Activated CD4-positive, alpha-beta T cell treated with anti-CD3 and anti-CD28 coated beads, Interleukin-2, amount 10 ng/mL, durations not matched to agents 7 days and 5 days (primary cell): ENCODE measurements at places on chromosomes 13 and 19.

- no peak for DNase-seq
Observed at GRCh38 chr13:93865235-93865634, 614.2 kb downstream of the DCT start.

DNA sequence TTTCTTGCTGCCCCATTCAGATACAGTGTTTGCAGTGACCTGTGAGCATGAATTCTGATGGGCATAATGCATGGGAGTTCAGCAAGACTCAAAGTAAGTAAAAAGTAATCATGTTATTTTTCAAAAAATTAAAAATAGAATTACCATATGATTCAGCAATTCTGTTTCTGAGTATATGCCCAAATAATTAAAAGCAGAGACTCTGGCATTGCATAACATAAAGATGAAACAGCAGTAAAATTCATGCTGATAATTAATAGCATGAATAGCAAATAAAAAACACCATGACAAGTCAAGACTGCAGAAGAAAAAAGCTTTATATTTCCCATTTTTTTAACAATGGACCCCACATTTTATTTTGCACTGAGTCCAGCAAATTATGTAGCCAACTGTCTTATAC is 21.3 kb downstream of the RNF6 start:
- no peak for DNase-seq

- peak; percentile 22 for DNase-seq
Observed at GRCh38 chr13:92187378-92187989, 789.1 kb downstream of the GPC5 start.

DNA sequence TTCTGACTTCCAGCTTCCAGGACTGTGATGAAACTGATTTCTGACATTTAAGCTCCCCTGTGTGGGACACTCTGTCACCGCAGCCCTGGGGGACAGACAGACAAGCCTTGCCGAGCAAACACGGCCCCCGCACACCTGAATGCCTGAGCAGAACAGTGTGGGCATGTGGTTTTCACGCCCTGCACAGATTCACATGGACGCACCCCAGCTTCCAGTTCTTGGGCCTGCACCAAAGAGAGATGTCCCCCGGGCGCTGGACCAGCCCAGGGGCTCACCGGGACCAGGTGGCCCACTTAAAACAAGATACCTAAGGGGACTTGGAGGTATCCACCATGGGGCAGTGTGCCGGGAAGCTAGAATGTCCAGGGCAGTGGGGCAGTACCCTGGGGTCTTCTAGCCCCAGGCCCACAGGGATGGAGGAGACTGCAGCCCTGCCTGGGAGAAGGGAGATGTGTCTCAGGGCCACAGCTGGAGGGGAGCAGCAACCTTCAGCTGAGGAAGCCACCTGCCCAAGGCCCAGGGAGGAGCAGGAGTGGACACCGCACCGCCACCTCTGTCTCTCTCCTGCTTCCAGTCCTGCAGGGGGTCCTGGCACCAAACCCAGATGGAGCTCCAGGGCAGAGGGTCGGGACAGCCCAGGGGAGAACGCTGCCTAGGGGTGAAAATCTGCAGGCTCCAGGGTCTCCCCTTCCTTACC is 50.5 kb downstream of the SOX1 start:
- no peak for DNase-seq

DNA sequence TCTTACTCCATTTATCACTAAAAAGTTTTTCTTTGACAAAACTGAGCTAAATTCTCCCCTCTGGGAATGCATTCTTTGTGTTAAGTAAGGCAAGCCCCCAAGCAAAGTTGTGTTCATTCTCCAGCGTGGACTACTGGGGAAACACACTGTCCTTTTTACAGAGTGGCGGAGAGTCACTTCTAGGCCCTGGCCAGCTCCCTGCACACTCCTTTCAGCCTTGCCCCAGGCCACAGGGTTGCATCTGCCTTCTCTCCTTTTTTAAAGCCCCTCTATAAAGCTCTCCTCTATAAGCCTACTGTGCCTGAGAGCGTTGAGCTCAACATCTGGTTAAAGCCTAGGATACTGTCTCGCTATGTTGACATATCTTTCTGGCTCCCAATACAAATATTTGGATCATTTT is 803.4 kb downstream of the PCDH17 start:
- no peak for DNase-seq

- no peak for DNase-seq
Observed at GRCh38 chr13:46992383-46992952, 95.6 kb upstream of the HTR2A start.

DNA sequence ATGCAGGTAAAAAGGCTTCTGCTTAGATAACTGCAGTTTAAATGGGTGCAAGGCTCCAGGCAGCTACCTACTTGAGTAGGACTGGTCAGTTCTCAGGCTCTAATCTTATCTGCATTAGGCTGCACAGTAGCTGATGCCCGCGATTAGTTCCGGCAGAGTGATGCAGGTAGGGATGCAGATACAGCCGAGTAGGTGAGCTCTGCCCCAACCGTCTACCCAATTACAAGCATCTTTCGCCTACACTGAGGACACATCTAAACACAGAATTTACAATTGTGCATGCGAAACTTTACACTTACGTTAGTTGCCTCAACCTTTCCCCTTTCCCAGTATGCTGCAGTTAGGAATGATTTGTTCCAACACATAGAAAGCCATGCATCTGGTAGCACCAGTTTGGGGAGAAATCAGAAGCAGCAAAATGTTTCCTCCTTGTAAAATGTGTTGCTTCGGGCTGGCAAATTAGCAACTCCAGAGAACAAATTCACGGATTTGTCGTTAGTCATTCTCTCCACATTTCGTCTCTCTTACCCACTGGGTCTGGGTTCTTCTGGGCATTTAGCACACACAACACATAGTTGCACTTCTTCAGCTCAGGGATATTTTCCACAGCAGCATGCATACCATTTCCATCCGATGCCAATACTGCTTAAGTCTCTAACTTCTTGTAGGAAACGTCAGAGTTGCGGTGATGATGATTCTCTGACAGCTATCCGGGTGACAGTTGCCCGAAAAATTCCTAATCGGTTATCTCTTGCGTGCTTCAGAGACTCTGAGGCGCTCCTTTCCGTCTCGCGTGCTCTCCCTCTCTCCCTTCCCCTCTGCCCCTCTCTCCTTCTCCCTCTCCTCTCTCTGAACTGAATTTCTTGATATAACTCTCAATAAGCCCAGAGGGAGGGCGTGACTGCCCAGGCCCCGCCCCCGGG is at the start of gene PCDH9:
TSS of gene PCDH9 (minus strand) at position 856 of the 923 bp plus-strand sequence. CDS start 1,896 bp downstream, outside the sequence.
- no peak for DNase-seq

DNA sequence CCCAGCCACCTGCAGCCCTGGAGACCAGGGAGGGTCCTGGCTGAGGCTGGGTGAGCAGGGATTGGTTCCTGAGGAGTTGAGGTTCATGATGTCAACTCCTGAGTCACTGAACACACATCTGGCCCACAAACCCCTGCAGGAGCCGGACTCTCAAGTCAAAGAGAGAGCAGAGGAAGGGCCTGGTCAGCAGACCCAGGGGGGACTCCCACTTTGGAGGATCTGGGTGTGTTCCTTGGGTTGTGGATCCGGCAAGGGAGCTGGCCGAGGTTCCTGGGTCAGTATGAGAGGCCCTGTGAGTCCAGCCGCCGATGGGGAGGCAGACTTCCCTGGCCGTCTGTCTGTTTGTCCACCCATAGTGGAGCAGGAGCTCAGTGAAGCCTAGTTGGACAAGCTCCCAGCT is 4.0 kb downstream of the SLC7A10 start:
- DNase-seq = no peak

- DNase-seq = no peak
Observed at GRCh38 chr19:651991-652390, 11.0 kb downstream of the RNF126 start.

DNA sequence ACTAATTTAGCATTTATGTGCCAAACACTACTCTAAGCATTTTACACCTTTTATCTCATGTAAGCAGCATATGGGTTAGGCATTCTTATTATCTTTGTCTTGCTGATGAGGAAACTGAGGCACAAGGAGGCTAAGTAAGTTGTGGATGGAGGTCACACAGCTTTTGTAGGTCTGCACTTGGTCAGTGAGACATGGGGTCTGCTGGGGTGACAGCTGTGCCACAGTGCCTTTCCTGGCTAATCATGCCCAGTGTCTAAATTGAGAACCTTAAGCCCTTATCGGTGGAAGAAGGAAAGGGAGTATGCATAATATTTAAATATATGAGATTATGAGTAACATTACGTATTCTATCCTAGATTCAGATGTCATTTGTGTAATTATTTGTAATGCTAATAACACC is 226.2 kb downstream of the GGACT start:
- no peak for DNase-seq

DNA sequence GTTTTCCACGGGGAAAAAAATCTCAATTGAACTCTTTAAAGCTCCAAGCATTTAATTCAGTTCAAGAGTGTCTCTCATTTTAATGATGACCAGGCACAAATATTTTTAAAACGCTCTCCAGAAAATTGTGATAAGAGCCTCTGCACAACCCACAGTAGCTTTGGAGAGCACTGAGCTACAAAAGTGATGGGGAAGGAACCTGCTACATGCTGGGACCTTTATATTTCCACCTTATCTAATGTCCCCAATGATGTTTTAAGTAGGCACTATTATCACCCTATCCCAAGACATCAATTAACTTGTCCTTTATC is 14.1 kb upstream of the CEACAM6 start:
- no peak for DNase-seq

GRCh38 chr13:112244061-112244460 is 132.1 kb upstream of the SPACA7 start:
- no peak for DNase-seq

- no peak for DNase-seq
Observed at GRCh38 chr13:109494925-109495369, 291.4 kb downstream of the IRS2 start.

- no peak for DNase-seq
Observed at GRCh38 chr19:44813070-44813840, 4.4 kb downstream of the BCAM start.

DNA sequence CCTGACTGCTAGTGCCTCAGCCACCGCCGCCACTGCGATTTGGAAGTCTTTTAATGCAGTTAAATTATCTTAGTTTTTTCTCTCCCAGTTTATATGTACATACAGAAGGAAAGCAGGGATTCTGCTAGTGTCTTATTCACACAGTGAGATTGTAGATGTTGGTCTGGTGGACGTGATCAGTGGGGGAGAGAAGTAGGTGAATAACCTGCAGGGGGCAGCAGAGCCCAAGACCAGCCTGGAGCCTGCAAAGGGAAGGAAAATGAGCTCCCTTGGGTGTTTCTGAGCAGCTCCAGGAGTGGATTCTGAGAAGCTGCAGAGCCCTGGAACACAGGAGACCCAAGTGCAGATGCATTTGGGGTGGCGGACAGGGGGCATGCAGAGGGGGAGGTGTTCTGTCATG is 26.3 kb downstream of the ZNF844 start:
- DNase-seq = peak; percentile 72

- peak; percentile 30 for DNase-seq
Observed at GRCh38 chr19:6424195-6424938, at the start of gene KHSRP. KHSRP (minus strand) TSS chr19:6424811; CDS start chr19:6424701, 110 bp downstream.

- peak; percentile 87 for DNase-seq
Observed at GRCh38 chr19:8569066-8569771, 8.0 kb downstream of the MYO1F start.

DNA sequence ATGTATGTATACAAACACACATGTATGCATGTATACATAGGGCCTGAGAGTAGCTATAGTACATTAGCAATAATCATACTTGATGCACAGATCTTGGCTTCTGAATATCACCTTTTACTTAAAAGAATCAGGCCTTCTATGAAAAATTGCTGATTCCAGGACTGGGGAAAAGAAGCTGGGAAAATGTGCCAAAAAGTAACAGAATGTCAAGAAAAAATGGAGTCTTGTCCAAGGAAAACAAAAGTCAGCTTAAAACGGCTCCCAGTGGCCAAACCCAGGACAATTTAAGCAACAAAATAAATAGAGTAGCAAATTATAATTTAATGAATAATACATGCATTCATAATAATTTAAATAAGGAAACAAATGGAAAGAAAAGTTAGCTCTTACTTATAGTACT is 2104.9 kb downstream of the PCDH9 start:
- DNase-seq = no peak

DNA sequence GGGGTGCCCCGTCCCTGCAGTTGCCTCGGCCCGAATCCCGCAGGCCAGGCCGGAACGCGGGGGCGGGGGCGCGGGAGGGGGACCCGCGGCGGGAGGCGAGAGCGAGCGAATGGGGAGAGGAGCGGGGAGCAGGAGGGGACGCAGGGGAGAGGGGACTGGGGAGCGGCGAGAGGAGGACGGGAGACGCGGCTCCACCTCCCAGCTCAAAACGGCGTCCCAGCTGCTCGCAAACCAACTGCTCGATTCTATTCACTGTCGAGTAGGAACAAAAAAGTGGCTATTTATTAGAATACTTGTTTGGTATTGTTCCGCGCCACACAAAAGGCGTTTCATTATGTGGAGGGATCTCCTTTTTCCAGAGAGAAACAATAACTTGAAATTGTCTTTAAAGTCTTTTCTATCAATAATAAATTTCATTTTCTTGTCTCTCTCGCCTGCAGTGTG is 10.6 kb upstream of the SOX1 start:
- no peak for DNase-seq

DNA sequence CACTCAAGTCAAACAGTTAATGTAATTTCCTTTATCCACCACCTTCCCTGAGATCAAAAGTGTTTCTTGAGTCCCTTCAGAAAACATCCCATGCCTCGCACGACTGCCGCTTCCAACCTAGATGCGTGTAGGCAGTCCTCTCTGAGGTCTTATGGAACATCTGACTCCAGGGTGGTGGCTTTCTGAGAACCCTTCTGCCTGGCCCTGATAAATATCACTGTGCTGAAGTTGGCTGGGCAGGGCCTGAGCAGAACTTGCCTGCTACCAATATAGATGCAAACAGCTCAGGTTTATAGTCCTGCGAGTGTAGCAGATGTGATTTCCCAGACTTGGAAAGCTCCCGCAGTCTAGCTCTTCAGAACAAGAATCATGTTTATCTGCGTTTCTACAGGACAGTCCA is 61.1 kb upstream of the GPR12 start:
- no peak for DNase-seq

GRCh38 chr13:102856557-102856956 is 10.7 kb downstream of the ERCC5 start:
- DNase-seq = no peak

- DNase-seq = peak; percentile 45
Observed at GRCh38 chr13:26971990-26972887, 199.4 kb downstream of the USP12 start.

DNA sequence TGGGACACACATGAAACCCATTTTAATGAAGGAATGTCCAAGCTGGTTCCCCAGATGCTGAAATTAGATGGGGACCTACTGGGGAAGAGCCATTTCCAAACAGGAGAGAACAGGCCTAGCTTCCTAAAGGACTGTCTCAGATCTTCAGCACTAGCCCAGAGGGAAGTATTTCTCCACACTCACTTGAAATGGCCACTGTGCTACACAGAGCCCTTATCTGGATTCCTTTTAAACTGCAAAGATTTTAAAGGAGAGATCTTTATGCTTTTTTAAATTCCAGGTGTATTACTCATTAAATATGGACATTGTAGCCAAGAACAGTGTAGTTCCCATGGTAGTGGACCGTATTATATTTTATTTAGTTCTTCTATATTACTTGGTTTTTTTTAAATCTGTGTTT is 255.3 kb downstream of the SHISA2 start:
- DNase-seq = no peak
